ENCODE measurements at places on chromosomes 12 and 14.

GRCh38 chr14:72679536-72680151, 214.3 kb downstream of the DPF3 start:
- no peak for DNase-seq

GRCh38 chr12:111462210-111462769, 56.6 kb downstream of the SH2B3 start:
- DNase-seq, result no peak

- no peak for DNase-seq
Measured at GRCh38 chr12:105765053-105766014, 373.4 kb downstream of the NUAK1 start.

- DNase-seq, result no peak
Measured at GRCh38 chr12:131919366-131920156, 9.5 kb upstream of the PUS1 start.

- no peak for DNase-seq
Measured at GRCh38 chr12:108981835-108982234, 39.0 kb downstream of the SVOP start.

DNA sequence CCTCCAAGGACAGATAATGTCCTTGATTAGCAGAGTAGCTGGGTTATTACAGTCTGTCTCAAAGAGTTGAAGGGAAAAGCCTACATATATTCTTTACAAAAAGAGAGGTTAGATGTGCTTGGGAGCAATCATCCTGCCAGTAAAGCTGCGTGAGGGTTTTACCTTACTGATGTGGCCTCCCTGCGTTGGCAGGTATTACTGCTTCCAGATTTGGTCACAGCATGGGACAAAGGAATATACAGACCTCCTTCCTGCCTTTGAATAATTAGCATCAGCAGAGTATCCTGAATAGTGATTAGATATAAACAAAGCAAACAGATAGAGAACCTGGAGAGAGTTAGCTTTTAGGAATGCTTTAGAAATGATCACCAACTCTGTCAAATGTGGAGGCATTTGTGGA, 69.6 kb downstream of the TMTC2 start:
- DNase-seq, result no peak

DNA sequence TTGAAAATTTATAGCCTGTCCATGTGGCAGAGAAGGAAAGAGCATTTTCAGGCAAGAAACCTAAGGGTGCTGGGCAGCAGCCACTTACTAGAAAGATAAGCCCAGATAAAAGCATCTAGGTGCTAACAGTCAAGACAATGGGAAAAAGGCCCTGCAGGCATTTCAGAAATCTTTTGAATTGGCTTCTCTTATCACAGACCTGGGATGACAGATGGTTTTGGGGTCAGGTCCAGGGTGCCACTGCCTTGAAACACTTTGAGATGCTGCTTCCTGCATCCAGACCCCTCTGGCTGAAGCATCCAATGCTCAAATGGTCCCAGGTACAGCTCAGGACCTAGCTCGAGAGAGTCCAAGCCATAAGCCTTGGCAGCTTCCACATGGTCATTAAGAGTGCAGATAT, 466.5 kb downstream of the FSCB start:
- no peak for DNase-seq

- DNase-seq, result no peak
Measured at GRCh38 chr14:60327447-60328331, 78.7 kb downstream of the PPM1A start.

DNA sequence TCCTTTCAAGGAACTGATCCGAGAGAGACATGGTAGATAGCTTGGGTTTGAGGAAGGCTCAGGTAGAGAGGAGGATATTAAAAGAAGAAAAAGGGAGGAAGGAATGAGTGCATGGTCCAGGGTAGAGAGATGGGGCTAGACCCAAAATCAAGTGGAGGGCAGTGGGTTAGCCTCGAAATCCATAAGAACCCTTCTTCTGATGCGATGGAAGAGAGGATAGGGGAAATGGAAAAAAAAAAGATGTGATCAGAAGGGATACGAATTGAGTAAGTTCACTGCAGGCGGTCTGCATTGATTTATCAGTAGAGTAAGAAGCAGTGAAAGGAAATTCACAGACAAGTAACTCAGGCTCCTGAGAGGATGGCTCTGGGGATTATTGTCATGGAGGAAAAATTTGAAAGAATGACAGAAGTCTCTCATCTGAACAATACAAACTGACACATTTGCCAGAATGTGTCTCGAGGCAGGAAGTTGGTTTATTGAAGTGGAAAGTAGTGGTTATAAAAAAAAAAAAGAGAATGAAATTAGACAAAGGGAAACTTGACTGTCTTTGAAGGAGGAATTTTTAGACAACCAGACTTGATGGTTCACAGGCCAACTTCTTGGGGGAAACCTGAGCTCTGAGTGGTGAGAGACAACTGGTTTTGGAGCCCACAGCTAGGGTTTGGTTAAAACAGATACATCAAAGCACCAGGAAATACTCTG, 10.2 kb downstream of the PPFIBP1 start:
- DNase-seq, result no peak

GRCh38 chr14:29804481-29805266, 123.0 kb downstream of the PRKD1 start:
- DNase-seq, result no peak

GRCh38 chr12:4201333-4202100, 72.0 kb upstream of the CCND2 start:
- DNase-seq, result no peak

GRCh38 chr14:91149462-91149861, 35.6 kb downstream of the DGLUCY start:
- peak; percentile 7 for DNase-seq

GRCh38 chr12:30595742-30596141, 99.9 kb downstream of the IPO8 start:
- no peak for DNase-seq

DNA sequence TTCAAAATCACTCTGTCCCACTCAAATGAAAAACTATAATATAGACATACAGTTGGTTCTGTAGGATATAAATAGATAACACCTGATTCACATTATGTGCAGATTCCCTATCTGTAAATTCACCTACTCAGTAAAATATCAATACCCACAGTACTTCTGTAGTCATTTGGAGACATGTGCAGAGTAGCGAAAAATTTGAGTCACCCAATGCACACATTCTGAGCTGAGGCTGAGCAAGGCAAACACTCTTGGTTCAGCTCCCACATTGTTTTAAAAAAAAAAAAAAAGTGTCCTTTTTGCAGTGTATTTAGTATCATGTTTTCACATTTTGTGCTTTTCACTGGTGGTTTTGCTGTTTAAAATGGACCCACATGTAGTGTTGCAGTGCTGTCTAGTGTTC, 27.3 kb upstream of the BBS10 start:
- no peak for DNase-seq

- DNase-seq, result no peak
Measured at GRCh38 chr12:123898673-123899072, 74.0 kb downstream of the CCDC92 start.

- DNase-seq, result no peak
Measured at GRCh38 chr12:22982635-22983034, 357.7 kb downstream of the ETNK1 start.

DNA sequence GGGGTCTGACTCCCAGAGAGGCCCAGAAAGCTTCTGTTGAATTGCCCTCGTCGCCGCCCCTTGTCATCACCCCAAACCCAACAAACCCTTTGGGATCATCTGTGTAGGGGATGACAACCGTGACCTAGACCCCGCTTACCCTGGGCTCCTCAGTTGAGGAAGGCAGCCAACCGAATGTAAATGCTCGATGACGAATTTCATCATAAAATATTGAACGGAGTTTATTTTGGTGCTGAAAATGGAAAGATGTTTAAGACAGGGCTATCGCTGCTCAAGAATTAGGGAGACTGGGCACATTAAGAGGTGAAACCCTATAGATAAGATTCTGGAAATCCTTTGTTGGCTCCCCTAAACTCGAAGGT, 512 bp downstream of the ACTR10 start:
- no peak for DNase-seq

- DNase-seq, result no peak
Measured at GRCh38 chr12:69583203-69583602, 2.1 kb upstream of the CCT2 start.

- DNase-seq, result no peak
Measured at GRCh38 chr12:4858386-4858785, 51.3 kb upstream of the KCNA1 start.

DNA sequence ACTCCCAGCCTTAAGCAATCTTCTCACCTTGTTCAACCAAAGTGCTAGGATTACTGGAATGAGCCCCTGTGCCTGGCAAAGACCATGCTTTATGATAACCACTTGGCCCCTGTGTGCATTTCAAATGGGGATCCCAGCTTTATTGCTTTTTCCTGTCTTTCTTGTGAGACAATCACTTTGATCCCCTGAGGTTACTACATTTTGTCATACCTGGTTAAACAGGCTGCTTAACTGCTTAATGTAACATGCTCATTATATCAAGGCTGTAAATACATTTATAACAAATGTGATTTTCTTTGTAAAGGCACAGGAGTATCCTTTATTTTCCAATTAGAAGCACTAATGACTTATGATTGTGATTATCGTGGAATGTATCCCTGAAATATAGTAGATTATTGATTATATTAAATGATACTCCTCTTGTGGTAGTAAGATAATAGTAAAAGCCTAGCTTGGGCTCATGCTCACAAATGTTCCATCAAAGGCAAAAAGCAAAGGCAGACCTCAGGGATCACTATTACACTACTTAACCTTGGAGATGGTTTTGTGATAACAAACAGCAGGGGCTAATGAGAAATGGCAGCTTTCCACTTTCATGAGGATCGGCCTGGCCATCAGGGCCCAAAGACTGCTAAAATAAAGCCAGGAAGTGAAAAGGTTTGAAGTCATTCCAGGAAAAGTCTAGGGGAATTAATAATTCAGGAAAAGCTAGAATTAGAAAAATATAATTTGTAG, 290.8 kb upstream of the MDGA2 start:
- DNase-seq, result no peak

DNA sequence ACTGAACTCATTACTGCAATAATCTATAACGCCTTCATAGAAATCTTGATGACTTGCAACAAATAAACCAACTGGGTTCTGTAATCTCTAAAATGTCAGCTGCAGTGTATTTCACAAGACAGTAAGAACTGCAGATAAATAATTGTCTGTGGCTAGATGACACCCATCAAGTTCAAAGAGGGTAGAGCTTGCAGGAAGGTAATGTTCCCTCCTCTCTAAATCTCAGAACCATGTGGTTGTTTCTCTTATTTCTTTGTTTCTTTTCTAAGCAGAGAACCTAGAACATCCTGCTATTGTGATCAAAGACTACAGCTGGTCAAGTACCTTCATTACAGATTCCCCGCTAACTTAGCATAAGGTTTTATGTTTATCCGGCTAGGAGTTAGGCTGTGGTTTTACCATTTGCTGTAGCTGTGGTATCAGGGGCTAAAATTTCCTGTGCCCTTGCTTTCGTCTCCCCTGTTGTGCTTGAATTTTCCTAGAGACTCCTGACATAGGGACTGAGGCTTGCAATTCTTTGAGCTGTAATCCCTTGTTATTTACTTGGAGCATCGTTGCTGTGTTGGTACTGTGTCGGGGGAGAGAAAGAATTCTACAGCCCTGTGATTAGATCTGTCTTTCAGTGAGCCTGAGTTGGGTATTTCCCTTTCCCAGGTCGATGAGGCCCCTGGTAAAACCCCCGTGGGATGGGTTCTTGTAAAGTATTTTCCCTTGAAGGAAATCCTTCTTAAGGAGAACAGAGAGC, 253.1 kb upstream of the BTG1 start:
- DNase-seq, result no peak

- no peak for DNase-seq
Measured at GRCh38 chr12:65536351-65536750, 257.9 kb downstream of the MSRB3 start.

- DNase-seq, result no peak
Measured at GRCh38 chr12:7075939-7076338, 15.4 kb downstream of the C1S start.

DNA sequence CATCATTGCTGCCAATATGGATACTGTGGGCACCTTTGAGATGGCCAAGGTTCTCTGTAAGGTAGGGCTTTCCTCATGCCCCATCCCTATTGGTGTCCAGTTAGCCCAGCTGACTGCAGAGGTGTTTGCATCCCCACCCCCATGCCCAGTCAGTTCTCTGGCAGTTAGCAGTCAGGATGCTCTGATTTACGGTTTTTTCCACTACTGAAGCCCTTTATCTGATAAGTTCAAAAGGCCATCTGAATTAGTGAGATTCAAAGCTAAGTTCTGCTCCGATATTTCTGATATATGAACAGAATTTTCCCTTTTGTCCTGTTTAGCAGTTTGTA, 773 bp downstream of the GMPR2 start:
- no peak for DNase-seq

DNA sequence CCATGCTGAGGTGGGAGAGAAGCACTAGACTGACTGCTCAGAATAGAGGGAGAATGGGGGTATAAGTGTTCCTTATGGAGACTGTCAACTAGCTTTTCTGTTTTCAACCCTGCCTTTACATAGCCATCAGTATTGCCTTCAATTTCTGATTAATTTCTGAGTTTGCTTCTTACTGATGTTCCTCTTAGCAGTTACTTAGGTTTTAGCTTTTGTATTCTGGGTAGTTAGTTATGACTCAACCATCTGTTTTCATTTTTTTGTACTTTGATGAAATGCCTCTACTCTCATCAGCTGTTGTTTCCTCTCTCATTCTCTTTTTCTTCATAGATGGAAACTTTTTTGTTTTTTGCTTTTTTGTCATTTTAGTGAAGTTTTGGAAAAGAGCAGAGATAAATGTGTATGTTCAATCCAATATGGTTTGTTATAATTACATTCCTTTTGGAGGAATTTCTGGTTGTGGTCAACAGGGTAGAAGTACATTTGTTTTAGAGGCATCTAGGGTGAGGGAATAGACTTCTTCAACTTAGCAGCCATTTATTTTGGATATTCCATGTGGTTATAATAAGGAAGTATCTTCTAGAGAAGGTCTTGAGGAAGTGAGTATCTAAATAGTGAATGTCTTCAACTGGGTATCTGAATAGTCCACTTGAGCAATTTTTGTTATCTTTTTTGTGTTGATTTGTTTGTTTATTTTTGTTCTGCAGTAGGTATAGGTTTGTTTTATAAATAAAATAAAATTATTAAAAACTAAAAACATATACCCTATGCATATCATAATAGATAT, 29.6 kb downstream of the PMCH start:
- DNase-seq, result no peak

- DNase-seq, result no peak
Measured at GRCh38 chr14:64625386-64626232, 75.8 kb downstream of the PPP1R36 start.

GRCh38 chr14:92520102-92521057, 6.8 kb downstream of the RIN3 start:
- DNase-seq, result no peak

DNA sequence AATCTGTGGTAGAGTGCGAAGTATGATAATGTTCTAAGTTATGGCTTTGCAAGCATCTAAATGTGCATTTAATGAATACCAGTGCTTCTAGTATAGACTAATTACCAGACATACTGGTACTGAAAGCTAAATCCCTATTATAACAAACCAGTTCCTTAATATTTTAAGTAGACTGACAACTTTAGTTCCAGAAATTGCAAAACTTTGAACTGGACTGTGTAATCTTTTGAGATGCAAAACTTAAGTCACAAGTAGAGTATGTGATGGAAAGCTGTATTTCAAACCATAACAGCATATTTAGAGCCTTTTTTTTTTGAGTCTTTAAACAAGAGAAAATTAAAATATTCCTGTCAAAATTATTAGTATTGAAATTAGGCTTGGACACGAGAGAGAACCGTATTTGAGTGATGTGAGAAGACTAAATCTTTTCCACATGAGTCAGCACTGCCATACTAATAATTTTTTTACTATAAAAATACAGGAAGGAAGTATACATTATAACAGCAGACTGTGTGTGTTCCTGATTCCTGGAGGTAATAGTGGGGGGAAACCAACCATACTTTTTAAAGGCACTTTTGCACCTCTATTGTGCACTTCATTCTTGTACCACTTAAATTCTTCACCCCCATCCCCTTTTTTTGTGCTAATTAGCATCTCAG, 45.5 kb downstream of the PPM1A start:
- no peak for DNase-seq
